ENCODE measurements at places on chromosomes 5 and 9.

GRCh38 chr9:69397384-69398214 is 72.6 kb downstream of the ENTREP1 start:
- peak; percentile 27 for DNase-seq

GRCh38 chr5:93053825-93054224 is 527.2 kb downstream of the NR2F1-AS1 start:
- DNase-seq, result peak; percentile 67

DNA sequence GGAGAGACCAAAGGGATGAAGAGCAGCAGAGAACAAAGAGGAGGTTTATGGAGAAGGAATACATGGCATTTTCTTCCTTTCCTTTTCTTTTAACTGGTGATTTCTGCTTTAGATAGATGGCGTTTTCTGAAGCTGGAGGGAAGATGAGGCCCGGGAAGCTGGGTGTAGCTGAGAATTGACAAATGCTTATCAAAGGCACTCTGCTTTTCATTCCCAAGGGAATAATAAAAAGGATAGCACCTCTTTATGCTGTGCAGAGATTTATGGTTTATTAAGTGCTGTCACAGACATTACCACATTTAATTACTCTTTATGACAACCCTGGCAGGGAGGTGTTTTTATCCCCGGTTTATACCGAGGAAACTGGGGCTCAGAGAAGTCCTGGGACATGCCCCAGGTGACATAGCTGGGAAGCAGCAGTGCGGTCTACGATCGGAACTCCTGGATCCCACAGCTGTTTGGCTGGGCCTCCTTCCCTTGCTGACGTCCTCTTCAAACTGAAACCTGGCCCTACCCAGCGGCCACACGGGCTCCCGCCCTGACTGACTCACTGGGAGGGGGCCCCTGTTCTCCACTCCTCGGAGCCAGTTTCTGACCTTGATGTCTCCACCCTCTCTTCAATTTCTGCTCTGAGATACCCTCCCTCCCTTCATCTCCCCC is 8.2 kb upstream of the EPB41L4B start:
- peak; percentile 61 for DNase-seq

DNA sequence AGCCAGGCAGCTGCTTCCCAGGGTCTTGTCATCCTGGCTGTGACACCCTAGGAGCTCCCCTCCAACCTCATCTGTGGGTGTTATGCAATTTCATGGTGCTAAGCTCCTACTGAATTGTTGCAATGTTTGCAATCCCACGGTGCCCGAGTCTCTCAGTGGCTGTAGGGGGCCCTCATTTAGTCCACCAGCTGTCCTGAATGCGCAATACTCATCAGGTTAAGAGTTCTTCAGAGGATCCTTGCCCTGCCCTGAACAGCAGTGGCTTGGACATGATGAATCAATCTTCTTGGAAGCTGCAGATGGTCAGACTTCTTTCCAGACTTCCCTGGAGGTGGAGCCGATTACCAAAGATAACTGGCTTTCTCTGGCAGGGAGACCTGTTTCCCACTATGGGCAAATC is 584.1 kb downstream of the CCDC171 start:
- DNase-seq, result peak; percentile 86

GRCh38 chr5:59813761-59814536 is 79.6 kb downstream of the PDE4D start:
- peak; percentile 51 for DNase-seq

DNA sequence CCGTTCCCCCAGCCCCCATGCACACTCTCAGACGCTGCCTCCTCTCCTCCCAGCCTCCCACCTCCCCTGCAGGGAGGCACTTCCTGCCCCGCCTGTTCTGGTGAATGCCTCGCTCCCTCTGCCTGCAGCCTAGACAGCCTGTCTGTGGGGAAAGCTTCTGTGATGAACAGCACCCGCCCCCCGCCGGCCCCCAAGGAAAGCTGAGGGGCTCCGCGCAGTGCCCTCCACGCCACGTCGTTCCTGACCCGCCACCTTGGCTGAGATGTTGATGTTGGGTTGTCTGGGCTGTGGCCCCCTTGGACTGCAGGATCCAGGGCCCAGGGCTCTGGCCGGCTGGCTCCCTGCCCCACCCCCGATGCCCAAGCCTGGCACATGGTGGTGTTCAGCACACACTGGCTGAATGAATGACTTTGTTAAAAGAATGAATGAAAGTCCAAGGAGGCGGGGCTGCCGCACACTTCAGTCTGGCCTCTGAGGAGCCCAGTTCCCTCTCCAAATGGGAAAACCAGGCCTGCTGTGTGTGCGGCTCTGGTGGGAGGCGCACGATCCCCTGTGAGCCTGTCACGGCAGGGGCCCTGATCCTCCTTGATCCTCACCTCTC is 2.1 kb upstream of the MYMK start:
- DNase-seq, result no peak

DNA sequence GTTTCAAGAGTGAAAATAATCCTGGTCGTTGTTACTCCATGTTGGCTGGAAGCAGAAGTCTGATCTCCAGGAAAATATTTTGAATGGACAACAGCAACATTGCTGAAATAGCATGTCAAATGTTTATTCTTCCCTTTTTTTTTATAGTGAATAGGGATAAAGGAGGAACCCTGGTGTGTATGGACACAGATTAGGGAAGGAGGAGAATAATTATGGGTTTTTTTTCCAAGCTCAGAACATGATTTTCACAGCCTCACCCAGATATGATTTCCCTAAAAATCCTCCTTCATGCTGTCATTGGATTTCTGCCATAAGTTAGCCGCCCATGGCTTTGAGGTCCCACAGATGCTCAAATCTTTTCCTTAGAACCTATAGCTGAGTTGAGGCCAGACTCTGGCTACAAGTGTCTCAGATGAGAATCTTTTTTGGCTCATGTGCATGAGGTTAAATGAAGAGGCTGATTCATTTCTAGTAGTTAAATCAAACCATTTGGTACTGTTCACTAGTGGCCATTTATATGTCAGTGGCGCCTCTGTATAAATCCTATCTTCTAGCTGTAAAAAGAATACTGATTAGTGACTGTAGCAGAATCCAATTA is 65.5 kb upstream of the LIFR start:
- DNase-seq, result no peak

DNA sequence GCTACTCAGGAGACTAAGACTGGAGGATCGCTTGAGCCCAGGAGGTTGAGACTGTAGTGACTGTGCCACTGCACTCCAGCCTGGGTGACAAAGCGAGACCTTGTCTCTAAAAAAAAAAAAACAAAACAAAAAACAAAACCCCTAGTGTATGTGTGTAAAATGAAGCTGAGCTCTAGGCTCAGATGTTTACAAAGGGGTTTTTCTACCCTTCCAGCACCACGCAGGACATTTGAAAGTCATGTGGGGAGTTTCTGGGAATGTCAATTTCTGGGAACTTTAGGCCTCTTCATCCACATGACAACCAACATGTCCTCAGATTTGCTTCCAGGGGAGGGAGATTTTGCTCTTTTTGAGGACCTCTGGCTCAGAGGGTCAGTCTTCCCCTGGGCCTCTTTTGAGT is 42.4 kb upstream of the AIF1L start:
- no peak for DNase-seq

- DNase-seq, result no peak
Measured at GRCh38 chr9:81868145-81868544, 60.1 kb upstream of the SPATA31D4 start.

- DNase-seq, result peak; percentile 39
Measured at GRCh38 chr5:5473226-5473625, 50.7 kb downstream of the ICE1 start.

DNA sequence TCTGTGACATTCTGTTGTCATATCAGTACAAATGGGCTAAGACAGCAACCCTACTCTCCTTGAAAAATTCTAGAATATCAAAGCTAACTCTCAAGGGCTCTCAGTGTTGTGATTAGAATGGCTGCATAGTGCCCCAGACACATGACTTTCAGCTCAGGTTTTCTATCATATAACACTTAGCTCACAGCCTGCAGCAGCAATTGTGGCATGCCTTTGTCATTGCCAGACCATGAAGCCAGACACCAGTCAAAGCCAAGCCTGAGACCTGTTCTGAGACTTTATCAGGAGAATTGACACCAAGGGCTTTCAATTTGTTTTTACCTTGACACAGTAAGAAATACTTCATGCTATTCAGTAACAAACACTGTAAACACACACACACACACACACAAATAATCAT is 159.0 kb upstream of the SNX2 start:
- DNase-seq, result no peak

DNA sequence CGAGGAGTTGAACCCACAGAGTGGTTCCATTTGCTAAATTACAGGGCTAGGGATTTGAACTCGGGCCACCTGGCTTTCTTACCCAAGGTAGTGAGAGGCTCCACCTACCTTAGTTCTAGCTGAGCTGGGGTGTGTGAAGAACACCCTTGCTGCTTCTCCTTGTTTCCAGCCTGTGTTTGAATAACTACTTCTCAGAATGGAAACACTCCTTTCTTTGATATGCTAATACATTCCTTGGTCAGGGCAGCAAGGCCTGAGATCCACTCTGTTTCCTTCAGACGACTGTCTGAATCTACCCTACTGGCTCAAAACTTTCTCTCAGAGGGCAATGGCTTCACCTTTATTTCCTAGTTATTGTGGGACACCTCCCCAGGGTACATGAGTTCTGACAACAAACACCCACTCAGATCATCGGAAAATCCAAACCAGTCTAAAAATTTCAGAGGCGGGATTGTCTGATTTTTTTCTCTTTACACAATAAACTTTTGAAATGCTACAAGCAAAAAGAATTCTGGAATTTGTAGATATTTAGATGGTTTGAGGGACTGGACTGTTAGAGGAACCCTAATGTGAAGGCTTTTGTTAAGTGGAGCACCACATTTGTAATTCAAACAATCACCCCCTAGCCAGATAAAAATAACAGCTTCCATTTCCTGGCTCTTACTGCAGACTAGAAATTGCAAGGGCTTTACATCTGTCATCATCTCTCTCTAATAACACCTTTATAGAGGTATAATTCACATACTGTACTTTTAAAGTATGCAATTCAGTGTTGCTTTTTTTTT is 4.0 kb upstream of the ATP6V1G1 start:
- no peak for DNase-seq

- DNase-seq, result no peak
Measured at GRCh38 chr5:50658246-50658645, 8.2 kb upstream of the PARP8 start.

GRCh38 chr5:79513704-79514390 is at the start of gene HOMER1:
HOMER1 (minus strand) TSS chr5:79514134; CDS start chr5:79512774, 1,360 bp downstream.
- DNase-seq, result peak; percentile 90

- DNase-seq, result no peak
Measured at GRCh38 chr9:29322240-29322639, 1749.0 kb upstream of the C9orf72 start.

- no peak for DNase-seq
Measured at GRCh38 chr9:3480353-3480655, 45.5 kb downstream of the RFX3 start.

GRCh38 chr5:72917371-72917776 is 38.5 kb upstream of the FCHO2 start:
- no peak for DNase-seq

DNA sequence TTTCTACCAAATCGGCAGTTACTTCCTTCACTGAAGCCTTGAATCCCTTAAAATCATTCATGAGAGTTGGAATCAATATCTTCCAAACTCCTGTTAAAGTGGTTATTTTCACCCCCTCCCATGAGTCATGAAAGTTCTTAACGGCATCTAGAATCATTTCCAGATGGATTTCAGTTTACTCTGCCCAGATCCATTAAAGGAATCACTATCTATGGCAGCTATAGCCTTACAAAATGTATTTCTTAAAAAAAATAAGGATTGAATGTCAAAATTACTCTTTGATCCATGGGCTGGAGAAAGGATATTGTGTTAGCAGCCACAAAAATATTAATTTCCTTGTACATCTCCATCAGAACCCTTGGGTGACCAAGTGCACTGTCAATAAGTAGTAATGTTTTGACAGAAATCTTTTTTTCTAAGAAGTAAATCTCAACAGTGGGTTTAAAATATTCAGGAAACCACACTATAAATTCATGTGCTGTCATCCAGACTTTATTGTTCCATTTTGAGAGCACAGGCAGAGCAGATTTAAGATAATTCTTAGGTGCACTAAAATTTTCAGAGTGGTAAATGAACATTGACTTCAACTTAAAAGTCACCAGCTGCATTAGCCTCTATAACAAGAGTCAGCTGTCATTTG is 767.7 kb downstream of the DTWD2 start:
- DNase-seq, result peak; percentile 18

GRCh38 chr5:15260356-15261268 is 239.4 kb upstream of the FBXL7 start:
- peak; percentile 24 for DNase-seq

DNA sequence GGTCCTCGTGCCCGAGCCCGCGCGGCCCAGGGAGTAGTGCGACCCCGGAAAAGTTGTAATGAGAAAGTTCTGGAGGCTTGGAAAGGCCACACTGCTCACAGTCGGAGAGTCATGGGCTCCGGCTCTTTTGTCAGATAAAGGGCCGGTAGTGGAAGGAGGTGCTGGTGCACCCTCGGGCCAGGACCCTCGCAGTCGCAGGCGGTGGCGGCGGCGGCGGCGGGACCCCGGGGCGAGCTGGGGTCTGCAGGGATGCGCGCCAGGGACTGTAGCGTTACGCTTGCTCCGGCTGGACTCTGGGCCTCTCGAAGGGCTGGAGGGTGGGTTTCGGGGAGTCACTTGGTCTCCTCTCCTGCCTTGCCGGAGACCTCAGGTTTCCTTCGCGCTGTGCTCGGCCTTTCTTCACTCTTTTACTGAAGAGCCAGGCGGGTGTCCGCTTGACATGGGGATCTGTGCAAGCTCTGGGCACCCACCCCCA is 1.5 kb downstream of the RORB start:
- no peak for DNase-seq

GRCh38 chr9:121598965-121599871 is 52.2 kb upstream of the DAB2IP start:
- DNase-seq, result peak; percentile 52

DNA sequence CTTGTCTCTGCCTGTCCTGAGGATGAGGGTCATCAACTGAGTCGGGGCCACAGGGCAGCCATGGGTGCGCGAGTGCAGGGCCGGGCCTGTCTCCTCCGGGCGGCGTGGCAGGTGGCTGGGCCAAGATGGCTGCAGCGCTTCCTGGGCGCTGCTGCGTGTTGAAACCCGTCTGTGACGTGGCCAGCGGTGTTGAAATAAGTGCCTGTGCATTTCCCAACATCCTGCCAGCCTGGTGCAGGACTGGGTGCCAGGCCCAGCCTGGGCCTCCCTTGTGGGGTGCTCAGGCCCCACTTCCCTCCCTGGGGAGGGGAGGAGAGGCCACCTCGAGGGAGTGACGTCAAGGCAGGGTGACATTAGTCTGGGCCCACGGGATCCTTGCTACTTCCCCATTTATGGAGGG is 45.5 kb downstream of the RXRA start:
- no peak for DNase-seq
